ENCODE measurements at places on chromosomes 16 and 17.

GRCh38 chr16:56384074-56384721 is 41.1 kb downstream of the AMFR start:
- DNase-seq = no peak

DNA sequence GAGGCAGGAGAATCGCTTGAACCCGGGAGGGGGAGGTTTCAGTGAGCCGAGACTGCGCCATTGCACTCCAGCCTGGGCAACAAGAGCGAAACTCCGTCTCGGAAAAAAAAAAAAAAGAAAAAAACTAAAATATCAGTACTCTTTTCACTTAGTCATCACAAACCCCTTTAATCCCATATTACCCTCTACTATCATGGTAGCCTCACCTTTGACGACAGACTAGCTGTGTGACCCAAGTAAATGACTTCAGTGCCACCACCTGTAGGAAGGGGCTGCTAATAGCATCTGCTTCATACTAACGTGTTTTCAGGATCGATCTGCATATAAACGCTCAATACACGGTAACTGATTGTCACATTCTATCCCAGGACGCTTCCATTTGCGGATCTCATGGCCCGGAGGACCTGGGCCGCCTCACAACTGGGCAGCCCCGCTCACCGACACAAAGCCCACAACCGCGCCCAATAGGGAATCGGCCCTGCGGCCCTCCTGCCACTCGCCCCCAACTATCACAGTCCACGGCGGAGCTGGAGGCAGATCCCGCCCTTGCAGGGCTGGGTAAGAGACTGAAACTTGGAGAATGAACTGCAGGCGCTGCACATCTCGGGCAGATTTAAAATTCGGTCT is 1.1 kb upstream of the ZNF263 start:
- DNase-seq = no peak

- DNase-seq = peak; percentile 18
These were observed 19.5 kb downstream of the ATP2A3 start for GRCh38 chr17:3944485-3945388.

DNA sequence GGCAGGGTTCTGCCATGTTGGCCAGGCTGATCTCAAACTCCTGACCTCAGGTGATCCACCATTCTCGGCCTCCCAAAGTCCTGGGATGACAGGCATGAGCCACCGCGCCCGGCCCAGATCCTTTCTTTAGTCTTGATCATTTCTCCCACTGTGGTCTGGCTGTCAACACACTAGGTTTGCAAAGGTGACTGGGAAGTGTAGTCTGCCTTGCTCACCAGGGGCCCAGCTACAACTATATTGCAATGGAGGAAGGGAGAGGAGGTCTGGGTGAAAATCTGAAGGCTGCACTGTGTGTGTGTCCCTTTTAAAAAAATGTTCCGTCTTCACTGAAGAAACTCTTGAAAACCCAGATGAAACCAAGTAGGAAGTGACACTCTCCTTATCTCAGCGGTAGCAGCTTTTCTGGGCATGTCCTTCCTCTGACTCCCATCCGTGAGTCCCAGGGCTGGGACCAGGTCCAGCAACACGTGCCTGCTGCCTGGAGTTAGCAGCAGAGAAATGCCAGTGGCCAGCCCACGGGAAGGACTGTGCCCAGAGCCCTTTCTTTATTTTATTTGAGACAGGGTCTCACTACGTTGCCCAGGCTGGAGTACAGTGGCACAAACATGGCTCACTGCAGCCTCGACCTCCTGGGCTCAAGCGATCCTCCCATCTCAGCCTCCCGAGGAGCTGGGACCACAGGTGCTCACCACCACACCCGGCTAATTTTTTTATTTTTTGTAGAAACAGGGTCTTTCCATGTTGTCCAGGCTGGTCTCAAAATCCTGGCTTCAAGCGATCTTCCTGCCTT is 17.8 kb upstream of the KIF19 start:
- DNase-seq = no peak

GRCh38 chr17:59435238-59435637 is 103.8 kb downstream of the YPEL2 start:
- no peak for DNase-seq

- DNase-seq = no peak
These were observed 6.1 kb downstream of the ANKS4B start for GRCh38 chr16:21239646-21240045.

- DNase-seq = no peak
These were observed 9.2 kb upstream of the TSPOAP1 start for GRCh38 chr17:58337600-58338453.

- no peak for DNase-seq
These were observed 2.0 kb upstream of the TOP2A start for GRCh38 chr17:40419559-40420331.

DNA sequence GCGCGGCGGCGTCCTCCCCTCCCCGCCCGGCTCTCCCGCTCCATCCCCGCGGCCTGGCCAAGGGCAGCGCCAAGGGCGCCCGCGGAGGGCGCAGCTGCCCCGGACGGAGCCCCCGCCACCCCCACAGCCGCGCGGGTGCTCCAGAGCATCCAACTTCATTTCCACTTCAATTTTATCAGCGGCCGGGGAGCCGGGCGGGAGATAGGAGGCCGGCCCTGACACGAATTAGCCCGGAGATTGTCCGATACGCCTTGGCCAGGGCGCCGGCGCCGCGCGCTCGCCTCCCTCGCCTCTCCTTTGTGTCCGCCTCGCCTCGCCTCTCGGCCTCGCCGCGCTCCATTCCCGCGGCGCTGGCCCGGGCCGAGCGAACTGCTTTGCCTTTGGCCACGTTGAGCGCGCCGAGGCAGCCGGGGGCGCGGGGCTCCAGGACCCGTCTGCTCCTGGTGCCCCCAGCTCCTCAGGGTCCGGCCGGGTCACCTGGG is 129.1 kb upstream of the LHX1 start:
- DNase-seq = no peak

- DNase-seq = no peak
These were observed 143.0 kb downstream of the SNX29 start for GRCh38 chr16:12119562-12119961.

DNA sequence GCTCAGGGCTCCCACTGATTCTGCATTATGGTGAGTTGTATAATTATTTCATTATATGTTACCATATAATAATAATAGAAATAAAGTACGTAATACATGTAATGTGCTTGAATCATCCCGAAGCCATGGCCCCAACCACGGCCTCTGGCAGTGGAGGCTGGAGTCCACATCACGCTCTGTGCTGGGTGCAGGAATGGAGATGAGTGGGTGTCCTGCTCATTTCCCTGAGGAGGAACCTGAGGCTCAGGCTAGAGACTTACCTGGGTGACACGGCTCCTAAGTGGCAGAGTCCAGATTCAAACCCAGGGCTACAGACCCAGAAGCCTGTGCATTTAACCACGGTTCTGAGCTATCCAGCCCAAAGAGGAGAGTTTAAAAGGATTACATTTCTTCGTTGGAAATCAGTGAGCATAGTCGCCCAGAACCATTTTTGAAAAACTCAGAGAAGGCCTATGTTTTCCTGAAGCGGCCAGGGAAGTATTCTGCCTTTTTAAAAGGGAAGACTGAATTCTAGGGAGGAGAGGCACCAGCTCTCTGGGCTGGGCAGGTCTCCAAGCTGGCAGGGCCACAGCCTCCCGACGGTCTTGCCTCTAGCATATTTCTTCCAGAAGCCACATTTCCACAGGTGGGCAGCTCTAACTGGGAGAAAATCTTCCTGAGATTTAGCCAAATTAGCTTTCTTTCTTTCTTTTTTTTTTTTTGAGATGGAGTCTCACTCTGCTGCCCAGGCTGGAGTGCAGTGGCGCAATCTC is 6.7 kb downstream of the IL4R start:
- no peak for DNase-seq

- peak; percentile 76 for DNase-seq
These were observed 6.8 kb upstream of the MEAK7 start for GRCh38 chr16:84511180-84511800.

- DNase-seq = no peak
These were observed 32.9 kb downstream of the KATNIP start for GRCh38 chr16:27582883-27583282.

GRCh38 chr17:28748852-28749515 is 5.2 kb downstream of the TRAF4 start:
- no peak for DNase-seq

DNA sequence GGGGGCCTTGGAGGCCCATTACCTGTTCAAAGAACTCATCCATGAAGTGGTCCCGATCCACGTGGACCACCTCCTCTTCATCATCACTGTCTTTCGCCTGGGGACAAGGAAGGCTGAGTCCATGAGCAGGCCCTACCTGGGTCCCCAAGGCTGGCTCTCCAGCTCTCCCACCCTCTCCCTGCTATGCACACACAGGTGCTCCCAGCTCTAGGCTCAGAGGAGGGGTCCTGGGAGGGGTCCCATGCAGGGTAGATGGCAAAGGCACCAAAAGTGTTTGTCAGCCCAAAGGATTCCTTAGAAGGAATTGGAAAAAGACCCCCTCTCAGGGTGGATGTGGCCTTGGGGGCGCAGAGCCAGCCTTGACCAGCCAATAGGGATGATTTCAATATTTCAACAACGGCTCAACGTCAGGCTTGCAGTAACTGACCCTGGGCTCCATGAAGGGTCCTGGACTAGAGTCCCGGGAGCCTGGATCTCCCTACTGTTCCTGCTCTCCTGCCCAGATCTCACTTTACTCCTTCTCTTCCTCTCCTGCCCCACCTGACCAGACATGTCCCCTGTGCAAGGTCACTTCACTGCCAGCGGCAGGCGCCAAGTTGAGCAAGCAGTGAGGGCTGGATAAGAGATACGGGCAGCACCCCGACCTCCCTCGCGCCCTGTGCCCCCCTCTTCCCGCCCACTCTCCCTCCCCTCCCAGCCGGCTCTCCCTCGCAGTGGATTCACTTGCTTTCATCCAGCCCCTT is 8.8 kb downstream of the STX1B start:
- no peak for DNase-seq

GRCh38 chr17:55740511-55741355 is 10.1 kb upstream of the PCTP start:
- no peak for DNase-seq
